ENCODE measurements at places on chromosomes 11 and 22.

DNA sequence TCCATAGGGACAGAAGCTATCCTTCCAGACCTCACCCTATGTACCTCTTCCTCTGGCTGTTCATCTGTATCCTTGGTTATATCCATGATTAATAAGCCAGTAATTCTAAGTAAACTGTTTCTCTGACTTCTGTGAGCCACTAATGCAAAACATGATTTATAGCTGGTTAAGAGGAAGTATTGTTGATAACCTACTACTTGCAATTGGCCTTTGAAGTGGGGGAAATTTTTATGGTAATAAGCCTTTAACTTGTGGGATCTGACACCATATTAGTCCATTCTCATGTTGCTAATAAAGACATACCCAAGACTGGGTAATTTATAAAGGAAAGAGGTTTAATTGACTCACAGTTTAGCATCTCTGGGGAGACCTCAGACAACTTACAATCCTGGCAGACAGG is 21.9 kb downstream of the CASP12 start:
- no peak for DNase-seq

- DNase-seq, result no peak
Measured at GRCh38 chr22:17924735-17925364, 99.5 kb downstream of the MICAL3 start.

GRCh38 chr11:118618991-118619375 is 11.6 kb downstream of the PHLDB1 start:
- no peak for DNase-seq

DNA sequence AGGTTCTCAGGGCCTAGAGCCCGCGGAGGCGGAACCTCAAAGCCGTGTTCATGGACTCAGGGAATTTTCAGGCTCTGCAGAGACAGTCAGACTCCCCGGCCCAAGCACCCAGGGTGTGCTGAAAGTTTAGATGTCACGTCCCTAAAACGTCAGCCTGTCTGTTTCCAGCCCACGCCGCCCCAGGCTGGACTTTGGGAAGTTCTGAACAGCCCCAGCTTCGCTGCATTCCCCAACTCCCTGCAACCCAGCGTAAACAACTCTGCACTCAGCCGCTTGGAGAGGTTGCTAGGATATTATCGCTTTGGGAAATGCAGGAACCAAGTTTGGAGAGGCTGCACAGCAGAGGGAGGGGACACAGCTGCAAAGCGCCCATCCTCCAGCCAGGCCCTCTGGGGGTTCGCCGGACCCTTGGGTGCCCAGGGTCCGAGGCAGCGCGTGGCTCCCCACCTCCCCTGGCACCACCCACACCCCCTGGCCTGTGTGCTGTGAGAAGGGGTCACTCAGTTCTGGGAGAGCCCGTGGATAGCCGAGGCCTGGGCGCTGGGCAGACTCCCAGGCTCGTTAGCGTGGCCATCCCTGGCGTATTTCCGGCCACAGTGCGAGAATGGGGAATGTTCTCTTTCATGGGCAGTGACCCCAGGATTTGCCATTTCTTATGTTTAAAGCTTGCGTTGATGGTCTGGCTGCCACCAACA is 120.5 kb upstream of the FGF3 start:
- no peak for DNase-seq

DNA sequence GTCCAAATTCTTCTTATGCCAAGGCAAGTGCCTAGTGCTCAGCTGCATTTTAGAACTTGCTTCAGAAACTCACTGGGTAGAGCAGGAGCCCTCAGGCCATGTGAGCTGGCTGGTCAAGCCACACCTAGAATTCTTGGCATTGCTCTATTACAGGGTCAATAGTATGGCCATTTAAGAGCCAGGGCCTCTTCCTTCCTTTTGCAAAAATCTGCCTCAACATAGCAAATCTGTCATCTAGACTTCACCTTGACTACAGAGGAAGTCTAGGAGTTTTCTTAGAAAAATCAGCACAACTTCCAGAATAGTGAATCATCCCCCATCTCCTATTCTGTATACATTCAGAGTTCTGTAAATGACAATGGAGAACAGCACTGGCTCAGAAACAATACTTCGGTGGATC is 112.0 kb upstream of the TTC12 start:
- no peak for DNase-seq

All from NCI-H748 treated with DMSO at 0.1 percent for 48 hours (cell line).